ENCODE measurements at places on chromosomes 11 and 22. TPM values are rescaled to one million over a fixed set of nuclear protein-coding genes. Genes with fewer than 3 reads are reported as not detected.

- DNase-seq = no peak
Observed at GRCh38 chr11:117989351-117990102, 3.3 kb downstream of the IL10RA start.

- DNase-seq = no peak
Observed at GRCh38 chr11:86671531-86672006, 847 bp downstream of the ME3 start.

GRCh38 chr22:39897841-39898240 is 3.0 kb upstream of the GRAP2 start:
- DNase-seq = no peak

- no peak for DNase-seq
Observed at GRCh38 chr11:60937144-60937527, 12.9 kb downstream of the TMEM132A start.

- no peak for DNase-seq
Observed at GRCh38 chr22:35446365-35446764, 46.4 kb downstream of the MCM5 start.

GRCh38 chr11:29317694-29318093 is 699.1 kb downstream of the KCNA4 start:
- DNase-seq = no peak

DNA sequence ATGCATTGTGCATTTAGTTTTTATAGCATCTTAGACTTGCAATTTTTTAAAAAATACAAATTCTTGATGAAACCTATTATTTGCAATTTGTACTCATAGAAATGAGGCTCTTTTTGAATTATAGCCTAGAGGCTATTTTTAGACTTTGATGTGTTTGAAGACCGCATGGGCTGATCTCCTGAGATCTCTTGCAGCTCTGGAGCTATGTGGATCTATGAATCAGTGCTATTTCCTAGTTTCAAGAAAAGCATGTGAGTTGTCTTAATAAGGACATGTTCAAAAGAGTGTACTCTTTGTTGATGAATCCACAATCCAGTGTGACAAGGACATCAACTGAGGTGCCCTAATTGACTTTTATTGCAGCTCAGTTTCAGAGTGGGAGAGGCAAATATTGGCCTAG is 620.5 kb downstream of the ETS1 start:
- DNase-seq = no peak

- DNase-seq = no peak
Observed at GRCh38 chr11:7196396-7197146, 55.1 kb upstream of the SYT9 start.

DNA sequence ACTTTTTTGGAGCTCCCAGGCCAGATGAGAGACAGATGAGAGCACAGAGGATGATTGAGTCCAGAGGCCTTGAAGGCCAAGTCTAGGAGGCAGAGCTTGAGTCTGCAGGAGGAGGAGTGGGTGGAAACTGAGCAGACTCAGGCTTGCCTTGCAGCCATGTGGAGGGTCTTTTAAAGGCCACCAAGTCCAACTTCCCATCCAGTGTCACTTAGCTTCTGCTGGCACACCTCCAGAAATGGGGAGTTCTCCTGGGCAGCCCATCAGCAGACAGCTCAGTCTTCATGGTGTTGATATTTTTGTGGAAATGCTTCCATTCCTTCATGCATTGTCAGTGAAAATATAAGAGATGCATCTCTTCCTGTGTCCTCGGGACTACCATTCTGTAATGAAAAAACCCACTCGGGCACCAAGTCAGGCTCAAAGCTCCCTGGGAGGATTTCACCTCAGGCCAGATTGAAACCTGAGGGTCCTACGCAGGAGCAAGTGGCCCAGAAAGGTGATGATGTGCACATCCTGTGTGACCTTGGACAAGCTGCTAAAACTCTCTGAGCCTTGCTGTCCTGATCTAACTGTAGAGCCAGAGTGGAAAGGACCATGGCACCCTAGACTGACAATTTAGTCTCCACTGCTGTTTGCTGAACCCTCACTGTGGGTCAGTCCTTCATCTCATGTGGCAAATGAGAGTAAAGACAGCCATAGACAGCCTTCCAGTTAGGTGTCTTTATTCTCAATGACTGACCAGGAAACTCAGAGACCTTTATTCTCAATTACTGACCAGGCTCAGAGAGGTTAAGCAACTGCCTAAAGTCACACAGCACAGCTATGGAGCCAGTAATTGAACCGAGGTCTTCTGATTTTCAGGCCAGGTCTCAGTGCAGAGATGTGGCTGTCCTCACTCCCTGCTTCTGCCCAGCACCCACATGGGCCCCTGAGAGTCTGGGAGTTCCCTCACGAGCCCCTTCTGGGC is 2.9 kb upstream of the LRRC32 start:
- no peak for DNase-seq

DNA sequence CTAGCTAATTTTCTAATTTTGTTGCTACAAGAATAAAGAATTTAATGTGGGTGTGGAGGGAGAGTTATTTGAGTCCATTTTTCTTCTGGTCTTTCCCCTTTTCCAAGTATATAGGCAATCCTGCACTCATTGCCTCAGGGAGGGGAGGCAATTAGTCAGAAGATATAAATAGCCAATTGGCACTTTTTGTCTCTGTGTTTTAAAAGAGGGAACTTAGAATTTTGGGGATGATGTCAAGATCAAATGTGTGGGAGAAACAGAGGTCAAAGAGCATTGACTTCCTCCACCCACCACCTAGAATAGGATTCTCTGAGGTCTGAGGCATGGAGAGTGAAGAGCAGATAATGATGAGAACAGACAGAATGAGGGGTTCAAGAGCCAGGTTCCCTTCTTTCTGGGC is 120.3 kb upstream of the ZC3H12C start:
- DNase-seq = no peak

DNA sequence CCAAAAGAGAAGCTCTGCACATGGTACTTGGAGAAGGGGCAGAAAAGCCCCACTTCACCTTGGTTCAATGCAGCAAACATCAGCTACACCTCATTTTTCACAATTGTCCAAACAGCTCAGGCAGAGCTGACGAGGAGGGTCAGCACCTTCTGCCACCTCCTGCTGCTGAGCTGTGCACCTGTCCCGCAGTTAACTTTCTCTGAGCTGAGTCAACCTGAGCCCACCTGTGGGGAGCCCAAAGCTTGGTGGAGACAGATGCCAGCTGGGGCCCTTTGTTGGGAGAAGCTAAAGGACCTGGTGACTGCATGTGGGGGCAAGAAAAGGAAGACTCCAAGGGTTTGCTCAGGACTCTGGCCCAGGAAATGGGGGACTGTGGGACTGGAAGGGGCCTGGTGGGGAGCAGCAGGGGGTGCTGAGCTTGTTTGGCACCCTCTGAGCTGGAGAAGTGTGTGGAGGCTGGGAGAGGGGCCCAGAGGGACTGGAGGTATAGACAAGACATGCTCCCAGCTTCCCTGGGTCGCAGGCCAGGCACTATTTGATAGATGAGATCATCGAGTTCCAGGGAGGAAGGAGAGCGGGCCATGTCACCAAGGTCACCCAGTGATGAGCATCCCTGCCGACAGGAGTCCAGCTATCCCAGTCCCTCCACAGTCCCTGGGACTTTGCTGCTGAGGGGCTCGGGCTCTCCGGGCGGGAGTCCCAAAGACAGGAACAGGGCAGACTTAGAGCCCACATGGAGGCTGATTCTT is 53.5 kb downstream of the KCNJ4 start:
- DNase-seq = no peak

DNA sequence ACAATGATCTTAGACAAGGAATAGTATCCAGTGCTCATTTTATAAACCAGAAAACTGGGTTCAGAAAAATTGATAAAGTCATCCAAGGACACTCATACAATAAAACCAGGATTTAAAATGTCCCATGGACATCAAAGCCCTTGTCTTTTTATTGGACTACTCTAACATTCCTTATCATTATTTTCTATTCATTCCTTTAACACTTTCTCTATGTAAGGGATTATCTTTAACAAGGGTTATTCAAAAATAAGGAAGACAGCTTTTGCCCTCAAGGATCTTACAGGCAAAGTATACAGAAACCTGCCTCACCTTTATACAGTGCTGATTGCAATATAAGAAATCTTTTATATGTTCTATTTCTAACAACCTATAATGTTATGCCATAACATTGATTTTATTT is 790.8 kb downstream of the DLG2 start:
- DNase-seq = no peak

- DNase-seq = no peak
Observed at GRCh38 chr11:87361891-87362290, 324.2 kb downstream of the TMEM135 start.

GRCh38 chr11:113311536-113311935 is 2.8 kb upstream of the TTC12 start:
- DNase-seq = no peak

DNA sequence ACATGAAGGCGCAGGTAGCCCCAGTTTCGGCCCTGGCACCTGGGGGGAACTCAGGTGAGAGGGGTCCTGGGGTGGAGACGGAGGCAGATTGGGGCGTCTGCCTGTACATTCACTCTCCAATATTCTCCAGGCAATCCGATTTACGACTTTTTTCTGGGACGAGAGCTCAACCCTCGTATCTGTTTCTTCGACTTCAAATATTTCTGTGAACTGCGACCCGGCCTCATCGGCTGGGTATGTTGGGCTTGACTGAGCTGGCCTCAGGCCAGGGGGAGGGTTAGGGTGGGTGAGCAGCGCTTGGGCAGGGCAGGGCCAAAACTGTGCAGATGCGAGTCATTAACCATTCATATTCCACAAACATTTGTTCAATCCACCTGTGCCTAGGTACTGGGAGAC is 1.7 kb downstream of the TM7SF2 start:
- no peak for DNase-seq

- DNase-seq = no peak
Observed at GRCh38 chr11:61701242-61701886, 21.2 kb downstream of the DAGLA start.

- DNase-seq = no peak
Observed at GRCh38 chr11:107018902-107019493, 722 bp upstream of the GUCY1A2 start.

DNA sequence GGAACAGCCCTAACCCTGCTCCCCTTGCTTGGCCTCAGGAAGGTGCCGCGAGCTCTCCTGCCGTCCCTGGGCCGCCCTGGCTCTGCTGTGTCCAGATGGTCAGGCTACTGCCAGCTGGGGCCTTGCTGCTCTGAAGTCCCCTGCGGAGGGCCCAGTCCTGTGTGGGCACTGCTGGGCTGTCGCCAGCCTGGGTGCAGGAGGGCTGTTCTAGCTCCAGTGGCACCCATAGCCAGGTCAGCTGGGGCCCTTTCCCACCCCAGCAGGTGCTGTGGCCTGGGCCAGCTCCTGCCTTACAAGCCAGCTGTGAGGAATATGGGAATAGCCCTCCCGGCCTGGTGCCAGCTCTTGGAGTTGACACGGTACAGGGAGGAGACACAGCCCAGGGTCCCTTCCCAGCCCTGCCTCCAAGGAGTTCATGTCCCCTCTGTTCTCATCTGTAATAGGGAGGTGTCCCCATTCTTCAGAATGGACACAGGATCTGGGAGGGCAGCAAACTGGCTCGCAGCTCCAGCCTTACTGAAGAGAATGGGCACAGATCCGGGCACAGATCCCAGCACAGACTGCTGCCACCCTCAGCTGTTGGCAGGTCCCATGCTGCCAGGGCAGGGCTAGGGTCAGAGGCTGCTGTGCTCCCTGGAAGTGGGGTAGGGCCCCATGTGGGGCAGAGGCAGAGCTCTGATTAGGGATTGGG is 3.9 kb downstream of the DERL3 start:
- no peak for DNase-seq

DNA sequence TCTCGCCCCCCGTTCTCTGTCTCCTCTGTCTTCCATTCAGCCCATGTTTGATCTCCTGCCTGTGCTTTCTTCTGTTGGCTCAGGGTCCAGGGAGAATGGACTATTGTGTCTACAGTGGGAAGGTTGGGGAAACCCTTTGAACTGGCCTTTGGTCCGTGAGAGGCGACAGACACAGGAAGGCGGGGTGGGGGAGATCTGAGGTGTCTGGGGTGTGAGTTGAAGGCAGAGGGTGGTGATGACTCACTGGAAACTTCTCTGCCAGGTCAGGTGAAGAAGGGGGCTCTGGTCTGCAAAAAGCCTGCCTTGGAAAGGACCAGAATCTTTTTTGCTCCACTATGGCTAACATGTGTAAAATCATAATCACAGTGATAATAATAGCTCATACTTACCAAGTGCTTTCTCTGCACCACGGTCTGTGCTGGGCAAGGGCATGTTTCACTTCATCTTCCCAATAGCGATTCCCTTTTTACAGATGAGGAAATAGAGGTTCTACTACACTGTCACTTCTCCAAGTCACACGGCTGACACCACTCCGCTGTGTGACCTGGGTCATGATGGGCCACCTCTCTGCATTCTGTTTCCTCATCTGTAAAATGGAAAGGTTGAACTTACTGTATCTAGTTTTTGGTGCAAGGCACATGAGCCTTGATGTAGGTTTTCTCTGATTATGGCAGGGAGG is 99.8 kb upstream of the ALX4 start:
- DNase-seq = no peak

DNA sequence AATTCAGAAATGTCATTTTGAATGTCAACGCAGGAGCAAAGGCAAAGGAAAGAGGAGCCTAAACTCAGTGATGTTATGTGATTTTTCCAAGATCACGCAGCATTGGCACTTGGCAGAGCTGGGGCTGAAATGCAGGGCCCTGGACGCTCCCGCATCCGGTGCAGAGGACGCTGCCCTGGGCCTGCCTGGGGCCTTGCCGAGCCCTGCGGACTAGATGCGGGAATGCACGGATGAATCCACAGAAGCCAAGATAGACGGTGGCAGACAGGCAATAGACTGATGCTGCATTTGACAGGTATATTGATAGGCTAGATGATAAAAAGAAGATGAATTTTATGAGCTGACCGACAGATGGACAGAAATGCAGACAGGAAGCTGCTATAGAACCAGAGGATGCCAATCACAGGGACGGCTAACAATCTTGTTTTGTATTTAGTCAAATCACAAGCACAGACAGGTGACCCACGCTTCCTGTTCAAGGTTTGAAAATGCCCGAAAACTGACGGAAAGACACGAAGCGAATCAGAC is 696 bp upstream of the MARK2 start:
- no peak for DNase-seq

DNA sequence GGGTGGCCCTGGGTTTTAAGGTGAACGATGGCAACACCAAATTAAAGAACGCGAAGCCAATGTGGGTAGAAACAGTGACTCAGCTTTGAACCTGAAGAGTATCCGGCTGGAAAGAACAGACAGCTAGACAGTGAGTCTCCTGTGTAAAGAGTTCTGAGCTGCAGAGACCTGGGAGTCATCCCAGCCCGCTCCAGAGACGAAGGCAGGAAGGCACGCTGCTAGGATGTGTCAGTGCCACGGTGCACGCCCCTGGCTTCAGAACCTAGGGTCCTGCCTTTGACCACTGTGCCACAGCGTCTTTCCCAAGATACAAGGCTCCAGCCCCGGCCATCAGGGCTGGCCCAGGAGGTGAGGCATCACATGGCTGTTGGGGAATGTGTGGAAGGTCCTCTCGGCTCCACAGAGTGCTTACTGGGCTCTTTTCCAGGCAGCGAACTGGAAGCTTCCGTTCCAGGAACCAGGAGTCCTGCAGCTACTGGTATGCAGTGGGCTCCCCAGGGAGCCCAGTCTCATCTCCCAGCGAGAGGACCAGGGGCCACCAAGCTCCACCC is 29.9 kb downstream of the LRFN4 start:
- no peak for DNase-seq

- DNase-seq = no peak
Observed at GRCh38 chr11:62708793-62709192, 1.3 kb downstream of the GNG3 start.

GRCh38 chr11:102010776-102011494 is 36.3 kb upstream of the CFAP300 start:
- DNase-seq = peak; percentile 25

Gene MAPK8IP1
- 8.9 TPM for total RNA-seq

Gene PLAAT2
- not detected for total RNA-seq

Gene ZNF215
- total RNA-seq = 3.7 TPM

Gene SAA4
- total RNA-seq = not detected

Gene SPDYC
- not detected for total RNA-seq

Gene RTN4R
- total RNA-seq = 2.7 TPM

Gene SCGB1C1
- not detected for total RNA-seq

Gene IFITM10
- total RNA-seq = not detected

Gene TMEM126A
- 26.3 TPM for total RNA-seq

Gene CD6
- 1.6 TPM for total RNA-seq

Data from glomerular endothelial cell (primary cell).